K562 (cell line): ENCODE measurements at places on chromosomes 12 and 14. TPM values are rescaled to one million over a fixed set of nuclear protein-coding genes. Genes with fewer than 3 reads are reported as not detected.

DNA sequence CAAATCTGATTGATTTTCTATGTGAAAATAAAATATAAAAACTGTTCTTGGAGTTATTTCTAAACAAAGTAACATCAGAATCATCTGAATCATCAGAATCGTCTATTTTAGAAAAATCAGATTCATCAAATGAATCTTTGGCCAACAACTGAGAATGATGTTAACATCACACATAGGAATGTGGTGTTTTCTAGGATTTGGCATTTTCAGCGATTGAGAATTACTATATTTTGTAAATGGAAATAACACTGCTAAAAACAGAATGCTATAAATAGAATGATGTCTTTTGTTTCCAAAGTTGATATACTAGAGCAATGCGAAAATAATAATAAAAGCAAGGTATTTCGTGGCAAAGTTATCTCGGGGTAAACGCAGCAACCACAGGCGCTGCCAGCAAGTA is 73.9 kb upstream of the EVL start:
- DNase-seq, result no peak

DNA sequence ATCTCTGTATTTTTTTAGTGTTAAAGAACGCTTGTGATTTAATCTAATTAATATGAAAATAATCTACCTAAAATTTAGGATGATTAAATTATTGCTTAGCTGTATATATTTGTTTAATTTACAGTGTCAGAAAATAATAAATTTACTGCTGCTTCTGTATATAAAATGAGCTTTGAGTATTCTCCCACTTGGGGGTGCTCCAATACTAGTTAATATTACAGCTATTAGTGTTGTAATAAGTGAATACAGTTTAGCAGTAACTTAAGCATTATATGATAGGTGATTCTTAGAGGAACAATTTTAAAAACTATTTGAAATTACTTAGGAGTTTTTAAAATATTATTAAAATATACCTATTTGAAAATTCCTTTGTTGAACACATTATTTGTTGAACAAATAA is 62.2 kb downstream of the PAPOLA start:
- DNase-seq, result no peak

DNA sequence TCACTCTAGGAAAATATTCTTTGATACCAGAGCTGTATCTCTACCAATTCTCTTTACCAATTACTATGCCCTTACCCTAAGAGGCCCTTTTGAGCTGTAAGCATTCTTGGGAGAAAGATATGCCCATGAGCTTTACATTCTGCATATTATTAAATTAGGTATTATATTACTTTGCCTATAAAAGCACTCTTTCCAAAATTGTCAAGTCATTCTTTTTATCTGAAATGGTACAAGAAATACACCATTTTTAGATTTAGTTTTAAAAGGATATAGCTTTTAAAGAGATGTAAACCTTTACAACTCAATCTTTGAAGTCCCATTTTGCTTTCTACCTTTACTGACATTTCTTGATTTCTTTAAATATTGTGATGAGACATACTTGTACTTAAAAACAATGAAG is 343.5 kb downstream of the C12orf50 start:
- no peak for DNase-seq

DNA sequence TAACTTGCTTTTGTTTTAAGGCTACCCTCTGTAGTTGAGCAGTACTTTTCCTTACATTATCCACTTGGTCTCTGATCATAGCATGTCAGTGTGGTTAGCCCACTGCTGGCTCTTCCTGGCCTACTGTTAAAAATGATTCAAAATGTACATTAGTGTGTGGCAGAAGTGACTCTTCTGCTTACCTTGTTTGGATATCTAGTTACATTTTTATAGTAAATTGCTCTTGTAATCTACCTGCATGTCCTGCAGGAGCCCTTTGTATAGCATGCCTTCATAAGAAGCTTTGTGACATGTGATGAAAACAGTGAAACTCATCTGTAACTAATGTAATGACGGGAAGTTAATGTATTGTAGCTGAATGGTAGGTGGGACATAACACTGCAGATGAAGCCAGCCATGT is 8.1 kb downstream of the SPATS2 start:
- no peak for DNase-seq

- peak; percentile 21 for DNase-seq
Observed at GRCh38 chr12:112716099-112717093, 75.2 kb upstream of the RPH3A start.

DNA sequence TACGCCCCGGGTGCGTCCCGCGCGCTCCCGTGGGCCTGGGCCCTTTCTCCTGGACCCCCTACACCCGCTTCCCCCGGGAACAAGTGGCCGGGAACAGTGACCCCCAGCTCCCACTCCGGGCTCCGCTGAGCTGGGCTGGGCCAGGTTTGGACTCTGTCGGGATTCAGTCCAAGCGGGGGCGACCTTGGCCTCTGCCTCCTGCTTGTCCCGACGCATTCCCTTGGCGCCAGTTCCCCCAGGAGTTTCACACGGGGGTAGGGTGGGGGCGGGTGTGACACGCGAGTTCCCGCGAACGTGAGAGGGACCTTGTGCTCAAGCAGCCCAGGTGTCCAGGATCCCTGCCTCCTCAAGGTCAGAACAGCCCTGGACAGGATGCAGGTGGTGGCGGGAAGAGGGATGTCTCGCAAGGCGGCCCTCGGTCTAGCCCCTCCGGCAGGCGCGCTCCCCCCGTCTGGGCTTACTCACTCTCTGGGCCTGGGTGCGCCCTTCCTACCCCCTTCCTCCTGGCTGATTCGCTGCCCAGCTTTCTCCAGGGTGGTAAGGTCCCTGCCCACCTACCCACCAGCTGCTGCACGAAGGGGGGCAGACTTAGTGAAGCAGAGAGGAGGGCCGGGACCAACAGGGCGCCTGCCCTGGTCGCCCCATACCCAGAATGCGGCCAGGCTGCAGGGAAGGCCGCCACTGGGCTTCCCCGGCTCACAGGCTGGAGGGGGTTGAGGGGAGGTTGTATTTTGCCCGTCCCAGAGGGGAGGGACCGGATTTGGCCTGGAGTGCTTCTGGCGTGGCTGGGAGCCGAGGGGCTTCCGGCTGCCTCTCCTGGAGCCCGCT is 862 bp downstream of the CRIP2 start:
- DNase-seq, result no peak

DNA sequence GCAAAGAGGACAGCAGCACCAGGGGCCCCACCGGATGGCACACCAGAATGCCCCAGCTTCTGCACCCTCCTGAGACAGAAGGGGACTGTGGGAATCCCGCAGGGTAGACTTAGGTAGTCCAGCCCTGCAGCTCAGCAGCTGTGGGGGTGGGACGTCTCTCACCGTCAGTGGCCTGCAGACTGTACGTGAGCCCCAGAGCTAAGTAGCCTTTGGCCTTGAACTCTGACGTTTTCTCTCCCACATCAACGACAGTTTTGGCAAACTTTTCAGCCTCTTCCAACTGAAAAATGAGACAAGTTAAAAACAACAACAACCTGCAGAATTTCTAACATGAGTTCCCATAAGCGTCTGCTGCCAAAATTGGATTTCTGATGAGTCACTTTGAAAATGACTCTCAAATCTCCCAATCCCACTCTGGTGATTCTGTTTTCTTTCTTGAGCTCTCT is 161.4 kb downstream of the TTC7B start:
- DNase-seq, result no peak

GRCh38 chr12:8594072-8594471 is 18.6 kb downstream of the AICDA start:
- DNase-seq, result no peak

DNA sequence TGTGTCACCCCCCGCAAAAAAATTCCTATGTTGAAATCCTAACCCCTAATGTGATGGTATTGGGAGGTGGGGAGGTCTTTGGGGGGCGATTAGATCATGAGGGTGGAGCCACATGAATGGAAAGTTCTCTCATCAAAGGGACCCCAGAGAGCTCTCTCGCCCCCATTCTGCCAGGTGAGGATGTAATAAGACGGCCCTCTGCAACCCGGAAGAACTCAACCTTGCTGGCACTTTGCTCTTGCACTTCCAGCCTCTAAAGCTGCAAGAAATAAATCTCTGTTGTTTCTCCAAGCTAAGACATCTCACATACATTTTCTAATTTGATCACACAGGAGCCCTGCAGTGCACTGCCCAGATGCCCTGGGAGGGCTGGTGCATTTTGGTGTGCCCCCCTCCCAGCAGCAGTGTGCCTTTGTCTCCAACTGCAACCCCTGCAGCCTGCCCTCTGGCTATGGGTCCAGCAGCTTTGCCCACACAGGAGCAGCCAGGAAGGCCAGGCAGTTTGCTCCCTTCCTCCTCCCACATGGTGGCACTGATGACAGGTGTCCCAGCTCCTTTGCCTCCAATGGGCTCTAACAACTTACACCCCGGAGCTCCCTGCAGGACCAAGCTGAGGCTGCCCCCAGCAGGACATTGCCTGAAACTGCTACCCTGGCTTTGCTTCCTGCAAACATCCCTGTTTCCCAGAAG is 59.3 kb downstream of the C14orf132 start:
- peak; percentile 20 for DNase-seq

DNA sequence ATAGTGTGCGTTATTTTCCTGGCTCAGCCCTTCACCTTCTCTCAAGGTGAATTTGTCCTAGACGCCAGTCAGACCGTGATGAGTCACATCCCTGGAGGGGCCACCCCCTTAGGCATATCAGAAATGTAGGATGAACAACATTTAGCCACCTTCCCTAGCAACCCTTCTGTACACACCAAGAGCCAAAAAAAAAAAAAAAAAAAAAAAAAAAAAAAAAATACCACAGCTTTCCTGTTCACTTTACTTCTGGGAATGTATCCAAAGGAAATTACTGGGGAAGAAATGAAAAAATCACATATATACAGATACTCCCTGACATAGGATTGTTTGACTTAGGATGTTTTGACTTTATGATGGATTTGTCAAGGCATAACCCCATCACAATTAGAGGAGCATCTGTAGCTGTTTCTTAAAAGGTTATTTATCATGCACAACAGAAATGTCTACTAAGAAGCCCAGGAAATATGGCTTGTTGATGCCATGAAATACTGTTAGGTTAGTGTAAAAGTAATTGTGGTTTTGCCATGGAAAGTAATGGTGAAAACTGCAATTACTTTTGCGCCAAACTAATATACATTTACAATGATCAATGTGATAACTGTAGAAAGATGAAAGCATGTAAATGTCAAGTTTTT is 68.2 kb upstream of the BDKRB2 start:
- no peak for DNase-seq

- no peak for DNase-seq
Observed at GRCh38 chr14:73225496-73225895, 11.8 kb upstream of the PAPLN start.

- no peak for DNase-seq
Observed at GRCh38 chr12:49626836-49627235, 3.5 kb downstream of the PRPF40B start.

DNA sequence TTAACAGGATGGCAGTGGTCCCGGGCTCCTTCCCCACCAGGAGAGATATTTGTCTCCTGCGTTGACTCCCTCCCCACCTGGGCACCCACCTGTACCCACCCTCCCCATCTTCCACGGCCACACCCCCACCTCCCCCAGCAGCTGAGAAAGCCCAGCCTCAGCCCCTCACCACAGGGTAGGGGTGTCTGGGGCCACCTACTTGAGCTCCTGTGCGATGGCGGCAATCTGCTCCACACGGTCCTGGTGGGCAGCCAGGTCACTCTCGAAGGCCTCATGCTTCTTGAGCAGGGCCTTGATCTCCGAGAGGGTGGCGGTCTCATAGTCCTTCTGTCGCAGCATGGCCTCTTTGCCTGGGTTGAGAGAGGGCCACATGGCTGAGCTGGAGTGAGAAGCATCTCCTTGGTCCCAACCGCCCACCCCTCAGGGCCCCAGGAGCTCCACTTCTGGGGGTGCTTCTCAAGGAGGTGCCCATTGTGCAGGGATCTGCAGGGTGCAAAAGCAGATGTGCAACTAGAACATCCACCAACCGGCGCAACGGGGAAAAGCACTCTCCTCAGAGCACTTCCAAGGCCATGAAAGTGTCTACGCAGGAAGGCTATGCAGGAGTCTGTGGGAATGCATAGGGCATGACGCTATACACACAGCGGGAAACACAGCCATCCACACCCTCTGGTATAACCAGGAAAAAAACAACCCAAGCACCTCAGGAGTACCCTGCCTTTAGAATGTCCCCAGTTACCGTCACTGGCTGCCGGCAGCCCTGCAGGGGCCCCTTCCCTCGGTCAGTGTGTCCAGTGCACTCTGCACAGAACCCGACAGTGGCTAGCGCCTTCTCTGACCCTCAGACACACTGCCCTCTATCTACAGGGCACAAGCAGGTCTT is 92.6 kb upstream of the ZFP36L1 start:
- DNase-seq, result no peak

GRCh38 chr12:60535363-60535762 is 939.5 kb downstream of the SLC16A7 start:
- no peak for DNase-seq

- DNase-seq, result no peak
Observed at GRCh38 chr14:20970647-20970982, 15.3 kb downstream of the RNASE2 start.

GRCh38 chr14:37090026-37090425 is 82.4 kb downstream of the SLC25A21 start:
- DNase-seq, result no peak

DNA sequence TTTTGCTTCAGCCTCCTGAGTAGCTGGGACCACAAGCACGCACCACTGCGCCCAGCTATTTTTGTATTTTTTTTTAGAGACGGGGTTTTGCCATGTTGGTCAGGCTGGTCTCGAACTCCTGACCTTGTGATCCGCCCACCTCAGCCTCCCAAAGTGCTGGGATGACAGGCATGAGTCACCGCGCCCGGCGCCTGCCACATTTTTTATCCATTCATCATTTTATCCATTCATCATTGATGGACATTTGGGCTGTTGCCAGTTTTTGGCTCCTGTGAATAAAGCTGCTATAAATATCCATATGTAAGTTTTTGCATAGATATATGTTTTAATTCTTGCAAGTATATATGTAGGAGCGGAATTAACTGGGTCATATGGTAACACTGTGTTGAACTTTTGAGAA is 79.5 kb downstream of the DAAM1 start:
- DNase-seq, result no peak

GRCh38 chr12:70798016-70798783 is 122.3 kb downstream of the PTPRR start:
- no peak for DNase-seq

Gene WDR20
- 13.3 and 16.6 TPM in 2 replicates for total RNA-seq

Gene ATP5F1B
- total RNA-seq, result 1,519 and 1,587 TPM in 2 replicates

Gene PLEK2
- not detected in 2 replicates for total RNA-seq

Gene ANO4
- total RNA-seq, result not detected in 2 replicates

Gene SLCO1B3
- not detected in 2 replicates for total RNA-seq
